Glutamatergic neuron (in vitro differentiated cells): ENCODE measurements at places on chromosomes 7 and 10. TPM values are rescaled to one million over a fixed set of nuclear protein-coding genes. Genes with fewer than 3 reads are reported as not detected.

Gene CYP3A4
- not detected for total RNA-seq

Gene HTR5A
- 0.20 TPM for total RNA-seq

Gene NUDT13
- total RNA-seq = 3.3 TPM

Gene FAM237B
- total RNA-seq = not detected

DNA sequence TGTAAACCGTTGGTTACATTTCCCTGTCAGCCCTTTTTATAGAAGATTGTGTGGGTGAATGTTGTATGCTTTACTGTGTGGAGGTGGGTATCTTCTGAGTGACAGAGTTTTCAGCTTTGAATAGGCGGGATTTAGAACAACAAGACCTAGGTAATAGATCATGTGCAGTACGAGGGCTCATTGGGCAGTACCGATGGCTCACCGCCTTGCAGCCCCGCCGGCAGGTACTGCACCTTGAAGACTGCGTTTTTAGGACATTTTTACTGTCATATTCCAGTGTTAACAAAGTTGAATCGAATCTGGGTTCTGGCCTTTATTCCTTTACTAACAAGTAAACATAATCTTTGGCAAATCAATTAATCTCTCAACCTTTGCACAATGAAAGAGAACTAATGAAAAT is 55.9 kb upstream of the NCF1 start:
- H3K27ac ChIP-seq = no peak overlapping the region
- no peaks in the 10 kb centered on the region for H3K27me3 ChIP-seq
- no peak for DNase-seq
- H3K36me3 ChIP-seq = peaks cover 10% of the 10 kb centered on the region
- no peaks in the 10 kb centered on the region for H3K4me1 ChIP-seq

DNA sequence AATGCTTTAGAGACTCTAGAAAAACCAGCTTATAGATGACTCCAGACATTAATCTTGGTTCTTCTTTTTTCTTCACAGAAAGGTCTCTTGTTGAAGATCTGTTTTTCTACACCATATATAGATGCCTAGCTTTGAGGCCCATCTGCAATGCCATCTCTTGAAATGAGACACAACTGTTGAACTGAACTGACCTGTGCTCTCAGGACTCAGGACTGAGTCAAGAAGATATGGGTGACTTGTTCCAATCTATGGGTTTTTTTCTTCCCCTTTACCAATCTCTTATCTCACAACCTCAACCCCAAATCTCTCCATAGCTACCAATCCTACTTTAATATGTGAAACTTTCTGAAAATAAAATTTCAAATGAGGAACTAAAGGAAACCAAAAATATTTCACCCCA is 194.7 kb downstream of the SNX13 start:
- no peak overlapping the region for H3K27ac ChIP-seq
- no peaks in the 10 kb centered on the region for H3K4me1 ChIP-seq
- no peak for DNase-seq
- no peak overlapping the region for H3K4me3 ChIP-seq
- no peaks in the 10 kb centered on the region for H3K27me3 ChIP-seq

- peaks cover 22% of the 10 kb centered on the region for H3K36me3 ChIP-seq
- H3K27ac ChIP-seq = no peak overlapping the region
- no peak overlapping the region for H3K4me3 ChIP-seq
- peaks cover 4% of the 10 kb centered on the region for H3K4me1 ChIP-seq
Observed at GRCh38 chr10:97838091-97838490, 11.6 kb upstream of the GOLGA7B start.

GRCh38 chr10:107502229-107502985 is 337.9 kb upstream of the SORCS1 start:
- H3K4me1 ChIP-seq = no peaks in the 10 kb centered on the region
- H3K4me3 ChIP-seq = no peak overlapping the region
- peaks cover 9% of the 10 kb centered on the region for H3K36me3 ChIP-seq
- no peak for DNase-seq
- no peak overlapping the region for H3K27ac ChIP-seq
- H3K27me3 ChIP-seq = peaks cover 6% of the 10 kb centered on the region

- no peaks in the 10 kb centered on the region for H3K36me3 ChIP-seq
- peaks cover 5% of the 10 kb centered on the region for H3K27me3 ChIP-seq
- H3K4me1 ChIP-seq = peaks cover 5% of the 10 kb centered on the region
- DNase-seq = peak; percentile 26
- H3K4me3 ChIP-seq = no peak overlapping the region
Observed at GRCh38 chr7:75905785-75906604, 9.0 kb upstream of the POR start.

- H3K36me3 ChIP-seq = no peaks in the 10 kb centered on the region
- H3K27me3 ChIP-seq = no peaks in the 10 kb centered on the region
- no peak overlapping the region for H3K27ac ChIP-seq
- no peak for DNase-seq
Observed at GRCh38 chr7:5758753-5759335, 22.6 kb downstream of the RNF216 start.

DNA sequence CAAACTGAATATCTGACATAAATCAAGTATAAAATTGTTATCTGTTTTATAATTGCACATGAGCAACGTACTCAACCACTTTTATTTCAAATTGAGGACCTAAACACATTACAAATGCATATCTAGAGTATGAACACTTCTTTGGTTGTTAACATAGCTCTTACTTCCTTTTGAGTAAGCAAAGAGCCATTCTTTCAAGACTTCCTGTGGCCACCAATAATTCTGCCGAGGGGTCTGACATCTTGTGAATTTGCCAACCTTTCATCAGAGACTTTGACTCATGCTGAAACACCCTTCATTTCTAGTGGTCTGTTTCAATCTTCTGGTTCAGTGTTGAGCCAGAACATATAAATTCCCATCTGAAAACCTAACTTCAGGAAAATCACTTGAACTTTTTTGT is 59.4 kb downstream of the CDK14 start:
- no peaks in the 10 kb centered on the region for H3K36me3 ChIP-seq
- DNase-seq = no peak
- peaks cover 6% of the 10 kb centered on the region for H3K4me1 ChIP-seq
